ENCODE measurements at places on chromosomes 2 and 18. TPM values are rescaled to one million over a fixed set of nuclear protein-coding genes. Genes with fewer than 3 reads are reported as not detected.

- DNase-seq, result no peak
Measured at GRCh38 chr2:94964193-94964592, 61.3 kb upstream of the MAL start.

TCF23 gene
- total RNA-seq, result not detected

DNA sequence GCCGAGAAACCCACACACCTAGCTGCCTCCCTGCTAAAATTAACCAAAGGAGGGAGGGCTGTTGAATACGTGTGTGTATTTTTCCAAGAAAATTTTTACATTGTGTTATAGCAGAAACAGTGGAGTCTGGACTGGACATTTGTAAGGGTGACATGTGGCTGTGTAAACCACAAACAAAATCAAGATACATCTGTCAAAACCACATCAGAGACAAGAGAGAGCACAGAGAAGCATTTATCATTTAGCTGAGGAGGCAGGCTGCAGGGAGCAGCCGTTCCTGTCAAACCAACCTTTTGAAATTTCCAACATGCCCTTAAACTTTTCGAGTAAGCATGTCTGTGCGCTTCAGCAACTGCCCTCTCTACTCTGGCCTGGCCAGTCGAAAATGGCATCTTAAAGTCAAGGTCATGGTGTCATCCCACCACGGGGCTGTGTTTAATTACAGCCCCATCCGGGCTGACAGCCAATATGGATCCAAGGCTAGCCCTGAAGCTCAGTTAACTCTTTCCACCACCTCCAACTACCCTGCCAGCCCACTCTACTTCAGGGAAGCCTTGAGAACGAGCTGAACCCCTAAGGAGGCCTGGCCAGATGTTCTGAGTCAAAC, 8.4 kb downstream of the BCL11A start:
- DNase-seq, result peak; percentile 33

- no peak for DNase-seq
Measured at GRCh38 chr2:109645412-109646184, 31.4 kb downstream of the SOWAHC start.

- no peak for DNase-seq
Measured at GRCh38 chr2:6025391-6025790, 333.2 kb downstream of the SOX11 start.

DNA sequence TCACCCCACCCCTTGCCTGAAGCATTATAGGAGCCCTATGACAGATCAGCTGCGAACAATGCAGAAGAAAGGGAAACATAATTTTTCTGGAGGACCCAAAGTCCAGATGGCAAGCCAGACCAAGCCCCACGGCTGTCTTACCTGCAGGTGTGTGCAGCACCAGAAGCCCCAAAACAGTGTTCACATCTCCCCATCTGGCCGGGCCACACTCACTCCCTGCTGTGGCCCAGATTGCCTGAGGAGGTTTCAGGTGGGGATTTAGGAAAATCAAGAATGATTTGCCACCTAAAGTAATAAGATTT, 11.7 kb upstream of the STK17B start:
- DNase-seq, result no peak

MSTN gene
- 0.14 TPM for total RNA-seq

- no peak for DNase-seq
Measured at GRCh38 chr18:79445696-79446561, 50.2 kb downstream of the NFATC1 start.

DNA sequence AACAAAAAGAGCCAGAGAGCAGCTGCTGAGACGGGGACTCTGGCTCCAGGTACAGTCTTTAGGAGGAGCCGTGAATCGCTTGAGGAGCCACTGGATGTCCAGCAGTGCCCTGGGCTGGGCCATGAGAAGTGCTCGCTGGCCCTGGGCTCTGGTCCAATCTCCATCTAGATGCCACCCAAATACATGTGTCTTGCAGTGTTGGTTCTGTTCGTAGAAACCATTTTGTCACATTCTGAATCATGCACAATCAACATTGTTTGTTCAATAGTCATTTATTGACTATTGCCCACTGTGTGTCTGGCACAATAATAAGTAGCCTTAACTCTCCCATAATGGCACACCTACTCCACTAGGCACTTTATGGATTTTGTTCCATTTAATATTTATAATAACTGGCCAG, 26.1 kb downstream of the TYMS start:
- no peak for DNase-seq

DNER gene
- total RNA-seq, result 116 TPM

EPB41L3 gene
- total RNA-seq, result 128 TPM

DNA sequence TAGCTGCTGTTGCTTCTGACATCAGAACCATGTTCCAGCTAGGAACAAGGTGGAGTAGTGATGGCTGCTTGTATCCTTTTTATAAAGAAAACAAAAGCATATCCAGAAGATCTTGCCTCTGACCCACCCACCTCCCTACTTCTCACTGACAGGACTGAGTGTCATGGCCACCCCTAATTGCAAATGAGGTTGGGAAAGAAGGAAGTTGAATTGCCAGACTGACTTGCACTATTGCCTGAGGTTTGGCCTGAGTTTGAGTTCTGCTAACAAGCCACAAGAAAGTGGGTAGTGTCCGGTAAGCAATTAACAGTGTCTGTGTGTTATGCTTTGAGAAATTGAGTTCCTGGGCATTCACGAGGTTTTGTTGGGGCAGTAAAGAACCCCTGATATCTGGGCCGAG, 22.8 kb downstream of the SGPP2 start:
- no peak for DNase-seq

AKAIN1 gene
- total RNA-seq, result 0.28 TPM

- DNase-seq, result no peak
Measured at GRCh38 chr2:196830701-196831100, 21.5 kb upstream of the C2orf66 start.

DNA sequence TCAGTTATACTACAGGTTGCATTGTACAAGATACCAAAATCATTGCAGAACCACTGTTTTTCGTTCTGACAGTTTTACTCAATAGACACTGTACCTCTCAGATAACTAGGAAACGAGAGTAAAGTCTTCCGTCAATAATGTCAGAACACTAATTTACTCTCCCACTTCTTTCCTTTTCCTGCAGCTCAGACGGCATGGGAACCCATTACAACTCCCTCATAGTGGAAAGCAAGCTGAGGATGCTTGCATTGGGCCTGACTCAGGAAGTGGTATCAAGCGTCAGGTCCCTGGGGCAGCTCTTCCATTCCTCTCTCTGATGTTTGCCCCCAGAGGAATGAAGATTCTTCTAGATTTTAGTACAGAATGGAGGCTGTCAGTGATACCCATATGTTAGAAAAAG, 23.9 kb upstream of the FHL2 start:
- no peak for DNase-seq

DNA sequence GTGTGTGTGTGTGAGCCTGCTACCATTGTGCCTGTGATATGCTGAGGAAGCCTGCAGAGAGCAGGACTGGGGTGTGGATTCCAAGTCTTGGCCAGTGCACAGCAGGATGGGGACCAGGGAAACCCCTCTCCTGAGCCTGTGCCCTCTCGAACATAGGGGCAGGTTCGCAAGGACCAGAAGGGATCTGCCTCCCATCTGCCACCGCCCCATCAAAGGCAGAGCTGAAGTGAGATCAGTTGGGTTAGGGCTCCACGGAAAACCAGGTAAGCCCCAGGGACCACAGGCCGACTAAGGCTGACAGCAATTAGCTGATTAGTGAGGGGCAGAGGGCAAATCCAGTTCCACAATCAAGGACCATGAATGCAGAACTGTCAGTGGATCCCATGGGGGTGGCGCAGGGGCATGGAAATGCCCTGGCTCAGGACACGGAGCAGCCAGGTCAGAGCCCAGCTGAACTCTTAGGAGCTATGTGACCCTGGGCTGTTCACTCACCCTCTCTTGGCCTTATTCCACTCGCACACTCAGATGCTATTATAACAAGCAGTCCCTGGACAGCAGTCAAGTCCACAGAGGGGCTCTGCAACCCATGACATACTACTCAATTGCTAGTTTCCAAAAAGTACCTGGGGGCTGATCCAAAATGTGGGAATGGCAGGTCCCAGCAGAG, 84.2 kb upstream of the ID2 start:
- peak; percentile 56 for DNase-seq

- DNase-seq, result no peak
Measured at GRCh38 chr2:96171831-96172230, 26.6 kb upstream of the DUSP2 start.

GRCh38 chr2:52311862-52312261, 1279.9 kb upstream of the NRXN1 start:
- DNase-seq, result no peak

GRCh38 chr2:199118673-199119112, 339.0 kb downstream of the SATB2 start:
- DNase-seq, result no peak

CXCR4 gene
- total RNA-seq, result 21.9 TPM

GRCh38 chr2:84257831-84258230, 201.2 kb downstream of the SUCLG1 start:
- no peak for DNase-seq

UGT1A8 gene
- total RNA-seq, result not detected

DNA sequence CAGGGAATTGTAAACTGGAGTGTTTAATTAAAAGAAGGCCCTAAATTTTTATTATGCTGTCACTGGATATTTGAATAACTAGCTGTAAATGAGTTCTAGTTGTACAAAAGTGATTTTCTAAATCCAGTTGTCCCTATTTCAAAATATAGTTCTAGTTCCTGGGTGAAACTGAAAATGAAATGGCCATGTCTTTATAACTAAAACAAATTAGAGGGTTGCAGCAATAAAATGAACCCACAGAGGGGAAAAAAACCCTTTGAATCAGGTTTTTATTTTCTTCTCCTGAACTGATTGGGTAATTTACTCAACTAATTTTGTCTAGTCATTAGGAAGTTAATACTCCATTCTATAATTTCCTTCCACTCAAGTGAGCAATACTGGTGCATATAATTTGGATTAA, 55.6 kb upstream of the MAP4K3 start:
- no peak for DNase-seq

AQP12B gene
- not detected for total RNA-seq

GRCh38 chr2:133109772-133110171, 439.8 kb upstream of the LYPD1 start:
- peak; percentile 20 for DNase-seq

CBLN2 gene
- total RNA-seq, result not detected

DNA sequence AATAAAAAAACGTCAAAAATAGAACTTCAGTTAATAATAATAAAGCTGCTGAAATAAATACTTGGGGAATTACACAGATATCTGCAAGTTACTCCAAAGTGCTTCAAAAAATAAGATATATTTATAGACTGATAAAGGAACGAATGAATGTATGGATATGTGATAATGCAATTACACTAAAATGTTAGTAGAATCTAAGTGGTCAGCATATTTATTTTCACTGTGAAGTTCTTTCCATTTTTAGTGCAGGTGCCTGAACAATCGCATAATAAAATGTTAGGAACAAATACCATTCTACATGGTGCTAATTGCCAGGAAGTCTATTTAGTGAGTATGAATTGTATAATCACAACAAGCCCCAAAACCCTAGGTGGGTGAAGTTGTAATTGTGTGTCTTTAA, 169.6 kb upstream of the RGPD4 start:
- no peak for DNase-seq

DNA sequence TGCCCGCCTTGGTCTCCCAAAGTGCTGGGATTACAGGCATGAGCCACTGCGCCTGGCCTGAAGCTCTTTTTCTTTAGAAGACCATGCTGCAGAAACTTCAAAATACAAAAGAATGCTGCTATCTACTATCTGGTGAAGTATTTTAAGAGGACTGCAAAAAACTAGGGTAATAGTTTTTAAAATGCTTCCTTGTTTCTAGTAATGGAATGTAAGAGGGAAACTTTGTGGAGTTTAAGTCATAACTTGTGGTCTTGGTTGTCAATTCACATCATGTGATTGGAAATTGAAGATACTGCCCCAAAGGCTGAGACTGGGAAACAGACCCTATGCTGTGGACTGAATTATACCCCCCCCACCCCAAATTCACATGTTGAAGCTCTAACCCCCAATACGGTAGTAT, 68.3 kb downstream of the B3GNT2 start:
- no peak for DNase-seq

DNA sequence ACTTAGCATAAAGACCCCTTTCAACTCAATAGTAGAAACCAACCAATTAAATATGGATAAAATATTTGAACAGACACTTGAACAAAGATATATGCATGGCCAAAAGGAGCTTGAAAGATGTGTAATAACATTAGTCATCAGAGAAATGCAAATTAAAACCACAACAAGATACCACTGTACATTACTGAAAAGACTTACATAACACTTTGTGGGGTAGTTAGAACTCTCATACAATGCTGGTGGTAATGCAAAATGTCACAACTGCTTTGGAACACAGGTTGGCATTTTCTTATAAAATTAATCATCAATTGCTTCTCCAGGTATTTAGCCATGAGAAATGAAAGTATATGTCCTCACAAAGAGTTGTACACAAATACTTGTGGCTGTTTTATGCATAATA, 60.7 kb downstream of the TTC27 start:
- no peak for DNase-seq

SEMA4C gene
- total RNA-seq, result 23.0 TPM

DNA sequence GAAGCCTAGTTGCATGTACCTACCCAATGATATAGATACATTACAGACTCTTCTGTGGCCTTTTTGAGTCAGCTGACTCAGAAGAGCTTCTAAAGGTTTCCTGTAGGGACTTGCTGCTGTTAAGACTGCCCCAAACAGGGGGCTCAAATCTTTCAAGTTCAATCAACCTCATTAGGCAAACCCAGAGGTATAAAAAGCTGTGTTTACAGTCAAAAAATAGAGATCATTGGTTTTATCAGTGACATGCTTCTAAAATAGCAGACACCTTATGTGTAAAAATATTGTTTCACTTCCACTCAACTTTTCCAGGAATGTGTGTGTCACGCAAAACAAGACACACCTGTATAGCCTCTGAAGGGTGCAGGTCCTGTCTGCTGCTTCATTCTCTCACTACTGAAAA, 624.3 kb upstream of the FANCL start:
- DNase-seq, result no peak

TNS1 gene
- 238 TPM for total RNA-seq

HOXD4 gene
- total RNA-seq, result 18.3 TPM

DNA sequence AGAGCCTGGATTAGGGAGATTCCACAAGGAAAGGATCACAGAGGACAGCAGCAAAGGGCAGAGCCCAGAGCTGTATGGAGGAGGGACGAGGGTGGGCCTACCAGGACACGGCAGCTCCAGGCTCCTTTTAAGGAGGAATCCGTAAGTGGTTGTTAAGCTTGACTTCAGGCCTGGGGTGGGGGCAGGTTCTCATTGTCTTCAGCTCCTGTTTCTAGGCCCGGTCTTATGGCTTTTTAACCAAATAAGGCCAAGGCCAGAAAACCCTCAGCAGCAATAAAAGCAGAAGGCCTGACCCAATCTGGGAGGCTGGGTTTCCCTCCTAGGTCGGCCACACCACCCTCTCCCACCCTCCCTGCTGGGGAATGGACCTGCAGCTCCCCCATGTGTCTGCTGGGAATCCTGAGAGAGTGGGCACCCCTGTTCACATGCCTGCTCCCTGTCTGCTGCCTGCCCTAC, 111.2 kb downstream of the PLB1 start:
- DNase-seq, result no peak

GRCh38 chr2:182541268-182541667, 114.4 kb upstream of the PDE1A start:
- DNase-seq, result no peak

DNA sequence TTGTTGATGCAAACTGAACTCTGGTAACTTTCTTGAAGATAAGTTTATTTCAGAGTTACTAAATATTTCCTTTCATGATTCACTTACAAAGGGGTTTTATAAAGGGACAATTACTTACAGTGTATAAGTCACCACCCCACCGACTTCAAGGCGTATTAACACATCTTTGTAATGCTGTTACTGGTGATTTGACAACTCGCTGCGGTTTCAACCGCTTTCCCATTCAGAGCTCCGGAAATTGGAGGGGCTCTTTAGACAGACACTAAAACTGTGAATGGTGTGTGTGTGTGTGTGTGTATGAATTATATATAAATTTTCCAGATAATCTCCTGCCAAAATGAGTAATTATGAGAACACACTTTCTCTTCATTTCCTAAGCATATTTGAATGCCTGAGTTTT, 4.9 kb downstream of the TM4SF20 start:
- DNase-seq, result no peak

BOLL gene
- total RNA-seq, result not detected
